Panc1 (cell line): ENCODE measurements at places on chromosomes 1 and 21.

DNA sequence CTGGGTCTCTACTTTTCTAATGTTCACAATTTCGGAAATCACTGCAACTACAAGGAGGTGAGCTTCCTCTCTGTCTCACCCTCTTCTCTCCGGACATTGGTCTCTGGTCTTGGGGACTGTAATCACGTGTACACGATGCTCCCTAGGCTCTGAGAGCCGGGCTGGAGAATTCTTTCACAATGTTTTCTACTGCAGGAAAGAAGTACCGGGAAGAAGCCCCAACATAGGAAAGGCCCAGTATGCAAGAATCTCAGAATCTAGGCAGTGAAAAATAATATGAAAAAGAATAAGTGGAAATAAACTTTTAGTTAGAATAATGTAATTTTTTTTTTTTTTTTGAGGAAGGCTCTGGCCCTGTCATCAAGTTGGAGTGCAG lies 13.5 kb upstream of the HJV start:
- DNase-seq: no peak

DNA sequence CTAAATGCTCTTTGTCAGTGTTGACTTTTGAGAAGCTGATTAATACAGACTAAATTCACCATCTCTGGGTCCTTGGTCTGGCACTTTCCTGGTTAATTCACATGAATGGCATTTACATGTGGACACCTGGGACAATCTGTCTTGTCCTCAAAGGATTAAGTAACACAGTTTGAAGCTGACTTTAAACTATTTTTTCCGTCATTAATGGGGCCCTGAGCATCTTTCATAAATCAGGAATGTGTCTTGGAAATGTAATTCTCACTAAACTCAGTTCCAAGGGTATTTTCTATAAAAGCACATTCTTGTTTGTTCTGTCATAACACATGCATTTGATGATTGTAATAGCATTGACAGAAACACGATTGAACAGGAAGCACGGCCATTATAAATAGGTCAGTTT lies 26.7 kb upstream of the NBL1 start:
- DNase-seq: no peak

GRCh38 chr1:40879482-40880175 lies 17.5 kb upstream of the CITED4 start:
- DNase-seq: no peak

DNA sequence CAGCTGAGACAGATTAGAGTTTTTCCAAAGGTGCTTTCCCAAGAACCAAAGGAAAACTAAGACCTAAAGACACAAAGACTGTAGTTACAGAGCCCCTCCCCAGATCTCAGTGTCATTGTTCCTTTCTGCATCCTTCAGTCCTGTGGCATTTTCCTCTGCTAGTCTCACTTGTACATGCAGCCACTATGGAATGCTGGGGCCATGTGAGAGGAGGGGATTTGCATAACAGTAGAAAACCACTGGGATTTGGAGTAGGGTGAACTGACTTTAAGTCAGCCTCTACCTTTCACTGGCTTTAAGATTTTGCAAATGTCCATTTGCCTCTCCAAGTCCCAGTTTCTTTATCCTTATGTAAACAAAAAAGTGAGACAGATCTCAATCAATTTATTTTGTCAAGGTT lies 119.4 kb upstream of the F3 start:
- no peak for DNase-seq

DNA sequence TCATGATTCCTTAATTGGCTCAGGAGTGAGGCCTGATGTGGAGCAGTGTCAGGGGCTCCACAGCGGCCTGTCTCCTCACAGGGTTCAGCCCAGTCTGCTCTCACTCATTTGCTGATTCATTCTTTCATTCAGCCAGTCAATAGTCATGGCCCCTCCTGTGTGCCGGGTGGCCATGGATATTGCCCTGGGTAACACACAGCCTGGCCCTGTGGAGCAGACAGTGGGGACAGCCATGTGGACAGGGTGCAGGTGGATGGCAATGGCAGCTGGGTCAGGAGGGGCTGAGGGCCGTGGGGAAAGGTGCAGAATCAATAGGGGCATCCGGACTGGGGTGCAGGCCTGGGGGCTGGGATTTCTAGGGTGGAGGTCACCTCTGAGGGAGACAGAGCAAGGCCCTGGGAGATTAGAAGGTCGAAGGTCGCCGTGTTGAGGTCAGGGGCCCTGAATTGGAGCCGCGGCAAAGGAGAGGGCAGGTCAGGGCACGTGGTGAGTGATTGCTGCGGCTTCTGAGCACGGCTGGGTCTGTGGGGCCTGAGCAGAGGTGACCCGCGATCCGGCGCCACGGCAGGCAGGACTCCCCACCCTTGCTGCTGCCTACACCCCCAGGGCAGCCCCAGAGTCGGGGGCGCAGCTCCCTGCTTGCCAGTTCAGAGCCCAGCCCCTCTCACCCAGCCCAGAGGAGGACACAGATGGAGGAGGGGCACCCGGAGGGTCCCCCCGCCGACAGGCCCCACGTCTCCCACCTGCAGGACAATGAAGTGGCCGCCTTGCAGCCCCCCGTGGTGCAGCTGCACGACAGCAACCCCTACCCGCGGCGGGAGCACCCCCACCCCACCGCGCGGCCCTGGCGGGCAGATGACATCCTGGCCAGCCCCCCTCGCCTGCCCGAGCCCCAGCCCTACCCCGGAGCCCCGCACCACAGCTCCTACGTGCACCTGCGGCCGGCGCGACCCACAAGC lies 33.4 kb downstream of the SLC19A1 start:
- DNase-seq: no peak

DNA sequence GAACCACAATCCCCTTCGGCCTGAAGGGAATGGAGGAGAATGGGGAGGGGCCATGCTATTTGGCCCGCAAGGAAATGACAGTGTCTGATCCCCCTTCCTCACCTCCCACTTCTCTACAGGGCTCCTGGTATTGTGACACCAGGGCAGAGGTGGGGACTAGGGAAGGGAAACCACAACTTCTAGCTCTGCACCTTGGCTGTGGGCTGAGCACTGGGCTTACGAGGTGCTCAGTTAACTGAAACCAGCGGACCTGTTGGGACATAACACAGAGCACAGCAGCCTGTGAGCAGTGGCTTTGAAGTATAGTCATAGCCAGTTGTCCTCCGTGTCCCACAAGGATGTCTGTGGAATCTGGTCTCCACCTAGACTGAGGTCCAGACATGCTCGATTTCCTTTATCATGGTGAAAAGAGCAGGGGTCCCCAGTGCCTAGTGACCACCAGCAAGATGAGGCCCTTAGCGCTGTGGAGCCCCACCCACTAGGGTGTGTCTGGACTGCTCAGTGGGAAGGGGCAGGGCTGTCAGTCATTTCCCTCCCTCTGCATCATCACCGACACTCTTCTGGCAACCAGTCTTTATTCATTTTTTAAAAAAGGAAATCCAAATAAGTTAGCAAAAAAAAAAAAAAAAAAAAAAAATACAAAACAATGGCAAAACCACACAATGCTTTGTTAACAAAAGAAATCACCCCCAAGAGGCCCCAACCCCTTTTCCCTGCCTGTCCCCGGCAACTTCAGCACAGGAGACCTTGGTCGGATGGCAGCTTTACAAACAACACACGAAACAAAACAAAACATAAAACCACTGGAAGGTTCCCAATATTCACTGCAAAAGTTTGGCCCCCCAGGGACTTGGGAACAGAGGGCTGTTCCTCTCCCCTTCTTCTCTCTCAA lies 3.0 kb downstream of the MYOG start:
- DNase-seq: no peak

- peak; percentile 63 for DNase-seq
Observed at GRCh38 chr1:98051065-98051675, 130.3 kb upstream of the DPYD start.

- DNase-seq: no peak
Observed at GRCh38 chr21:45456584-45457160, 51.7 kb downstream of the COL18A1 start.

GRCh38 chr1:80639777-80640533 lies 1160.8 kb upstream of the ADGRL2 start:
- DNase-seq: no peak

DNA sequence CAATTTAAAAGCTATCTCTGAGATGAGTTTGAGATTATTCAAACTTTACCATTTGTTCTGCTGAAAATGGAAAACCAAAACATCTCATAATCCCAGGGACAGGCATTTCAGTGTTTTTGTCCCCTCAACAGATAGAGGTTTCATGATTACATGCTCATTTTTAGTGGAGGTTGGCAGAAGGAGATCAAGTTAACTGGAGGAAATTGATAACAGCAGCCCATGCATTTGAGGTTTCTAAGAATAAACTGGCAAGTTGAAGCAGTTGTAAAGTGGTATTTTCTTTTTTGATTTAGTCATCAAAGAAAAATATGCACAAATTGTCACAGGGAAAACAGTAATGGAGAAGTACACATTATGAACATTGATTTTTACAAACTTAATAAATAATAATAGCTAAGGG lies 205.8 kb downstream of the PLA2G4A start:
- no peak for DNase-seq
